ENCODE measurements at places on chromosomes 1 and 21. TPM values are rescaled to one million over a fixed set of nuclear protein-coding genes. Genes with fewer than 3 reads are reported as not detected.

GRCh38 chr1:200873671-200874397 is 1.1 kb downstream of the GPR25 start:
- DNase-seq = peak; percentile 30

DNA sequence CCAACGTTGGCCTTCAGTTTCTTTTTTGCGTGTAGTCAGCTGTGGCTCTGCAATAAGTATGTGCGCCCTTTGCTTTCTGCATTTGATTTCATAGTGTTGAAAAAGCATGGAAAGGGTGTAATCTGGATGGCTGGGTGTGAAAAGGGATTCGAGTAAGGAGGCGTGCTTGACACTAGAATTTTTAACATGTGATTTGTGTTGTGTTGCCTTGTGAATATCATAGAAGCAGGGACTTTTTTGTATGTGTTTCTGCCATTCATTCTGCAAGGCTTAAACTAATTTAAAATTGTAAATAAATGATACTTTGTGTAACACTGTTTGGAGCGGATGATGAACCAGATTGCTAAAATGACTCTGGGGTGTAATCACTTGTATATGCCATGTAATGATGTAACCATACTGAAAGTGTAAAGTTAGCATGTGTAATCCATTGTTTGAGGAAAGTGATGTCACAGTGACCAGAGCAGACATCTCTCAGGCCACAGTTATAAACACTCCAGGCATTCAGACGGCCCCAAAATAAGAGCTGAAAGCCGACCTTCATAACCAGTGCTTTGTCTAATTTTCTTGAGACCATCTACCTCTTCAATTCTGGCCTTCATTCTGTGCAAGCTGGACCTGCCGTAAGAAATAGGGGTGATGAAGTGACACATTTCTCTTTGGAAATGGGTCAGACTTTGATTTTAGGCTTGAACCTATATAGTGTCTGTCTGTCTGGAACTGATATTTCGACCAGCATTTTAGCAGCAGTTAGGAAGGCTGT is 618 bp downstream of the SH3BGR start:
- DNase-seq = peak; percentile 82

GRCh38 chr1:183370399-183371058 is 47.7 kb downstream of the NMNAT2 start:
- no peak for DNase-seq

DNA sequence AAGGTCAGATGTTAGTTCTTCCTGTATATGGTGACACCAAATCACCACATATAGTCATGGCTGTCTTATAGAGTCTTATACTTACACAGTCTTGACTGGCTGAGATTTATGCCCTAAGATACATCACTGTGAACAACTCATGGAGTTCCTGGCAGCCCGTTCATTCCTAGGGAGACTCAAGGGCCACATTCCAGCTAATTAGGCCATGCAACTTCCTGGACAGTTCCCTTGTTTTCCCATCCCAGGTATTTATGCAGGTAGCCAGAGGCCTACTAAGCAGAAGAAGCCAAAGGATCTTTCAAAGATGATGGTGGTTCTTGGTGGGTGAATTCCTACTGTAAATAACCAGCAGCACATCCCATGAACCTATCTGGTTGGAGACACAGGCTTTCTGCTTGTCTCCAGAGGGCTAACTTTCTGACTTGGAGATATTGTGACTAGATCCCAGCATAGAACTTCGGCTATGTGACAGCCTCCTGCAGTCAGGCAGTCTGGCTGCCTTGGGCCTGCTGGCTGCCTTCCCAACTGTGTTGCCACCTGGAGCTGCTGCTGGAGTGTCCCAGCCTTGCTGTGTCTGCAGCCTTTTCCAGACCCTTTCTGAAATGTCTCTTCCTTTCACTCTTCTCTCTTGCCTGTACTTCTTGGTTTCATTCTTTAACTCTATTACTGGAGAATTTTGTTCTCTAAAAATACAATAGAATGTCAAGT is 283.8 kb downstream of the CACNA1E start:
- no peak for DNase-seq

- peak; percentile 77 for DNase-seq
Observed at GRCh38 chr1:225882694-225883615, 775 bp upstream of the TMEM63A start.

- DNase-seq = no peak
Observed at GRCh38 chr1:53982763-53983104, 35.3 kb downstream of the LDLRAD1 start.

DNA sequence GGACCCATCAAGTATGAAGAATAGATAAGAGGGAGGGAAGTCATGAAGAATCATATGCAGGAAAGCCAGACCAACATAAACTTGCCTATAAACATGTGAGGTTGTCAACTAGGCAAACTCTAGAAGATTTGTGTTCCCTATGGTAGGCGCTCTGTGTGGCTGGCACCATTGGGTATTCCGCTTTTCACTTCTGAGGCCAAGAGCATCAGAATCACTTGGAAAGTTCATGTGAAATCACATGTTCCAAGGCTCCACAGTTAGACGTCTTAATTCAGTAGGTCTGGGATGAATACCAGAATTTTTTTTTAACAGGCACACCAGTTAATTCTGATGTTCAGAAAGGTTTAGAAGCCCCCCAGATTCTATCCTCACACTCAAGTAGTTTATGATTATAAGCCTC is 50.5 kb upstream of the LAX1 start:
- no peak for DNase-seq

- DNase-seq = peak; percentile 11
Observed at GRCh38 chr1:195053478-195053877, 1554.8 kb downstream of the KCNT2 start.

DNA sequence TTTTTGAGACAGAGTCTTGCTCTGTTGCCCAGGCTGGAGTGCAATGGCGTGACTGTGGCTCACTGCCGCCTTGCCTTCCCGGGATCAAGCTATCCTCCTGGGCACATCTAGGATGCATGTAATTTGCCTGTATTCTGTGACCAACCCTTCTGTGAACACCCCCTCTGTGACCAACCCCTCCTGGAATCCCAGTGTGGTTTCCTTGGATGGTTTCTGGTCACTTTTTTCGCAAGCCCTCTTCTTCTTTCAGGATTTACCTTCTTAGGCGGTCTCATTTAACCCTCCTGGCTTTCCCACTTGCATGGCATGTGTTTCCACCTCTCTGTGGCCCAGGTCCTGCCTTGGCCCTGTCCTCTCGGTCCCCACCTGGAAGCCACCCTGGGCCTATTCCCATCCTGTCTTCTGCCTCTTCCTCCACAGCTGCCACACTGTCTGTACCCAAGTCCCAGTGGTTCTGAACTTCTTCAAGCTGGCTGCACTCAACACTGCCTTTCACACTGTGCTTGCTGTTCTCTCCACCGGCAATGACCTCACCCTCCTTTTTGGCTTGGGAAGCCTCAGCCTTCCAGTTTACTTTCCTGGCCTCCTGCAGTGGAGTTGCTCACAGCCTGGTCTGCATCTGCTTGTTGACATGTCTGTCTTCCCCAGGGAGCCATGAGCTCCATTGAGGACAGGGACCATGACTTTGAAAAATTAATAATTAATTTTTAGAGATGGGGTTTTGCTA is 57.0 kb downstream of the DISC1 start:
- no peak for DNase-seq

- no peak for DNase-seq
Observed at GRCh38 chr1:17310068-17310640, 2.2 kb downstream of the PADI4 start.

DNA sequence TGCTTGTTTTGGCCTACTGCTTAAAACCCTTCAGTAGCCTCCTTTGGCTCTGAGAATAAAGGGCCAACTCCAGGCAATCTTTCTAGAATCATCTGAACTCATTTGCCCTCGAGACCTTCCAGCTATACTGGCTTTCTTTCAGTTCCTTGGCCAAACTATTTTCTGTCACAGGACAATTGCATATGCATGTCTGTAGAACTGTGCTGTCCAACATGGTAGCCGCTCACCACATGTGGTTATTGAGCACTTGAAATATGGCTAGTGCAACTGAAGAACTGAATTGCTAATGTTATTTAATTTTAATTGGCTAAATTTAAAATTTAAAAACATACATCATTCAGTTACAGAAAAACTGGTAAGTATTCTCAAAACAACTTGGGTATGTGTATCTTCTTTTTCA is 14.3 kb upstream of the GNL2 start:
- DNase-seq = no peak

PKLR gene
- not detected for total RNA-seq

MYBPH gene
- 1.4 TPM for total RNA-seq

CAMK2N1 gene
- total RNA-seq = 38.2 TPM

PPFIA4 gene
- total RNA-seq = 16.1 TPM

CTH gene
- total RNA-seq = 20.6 TPM
